ENCODE measurements at places on chromosomes 13 and 19.

DNA sequence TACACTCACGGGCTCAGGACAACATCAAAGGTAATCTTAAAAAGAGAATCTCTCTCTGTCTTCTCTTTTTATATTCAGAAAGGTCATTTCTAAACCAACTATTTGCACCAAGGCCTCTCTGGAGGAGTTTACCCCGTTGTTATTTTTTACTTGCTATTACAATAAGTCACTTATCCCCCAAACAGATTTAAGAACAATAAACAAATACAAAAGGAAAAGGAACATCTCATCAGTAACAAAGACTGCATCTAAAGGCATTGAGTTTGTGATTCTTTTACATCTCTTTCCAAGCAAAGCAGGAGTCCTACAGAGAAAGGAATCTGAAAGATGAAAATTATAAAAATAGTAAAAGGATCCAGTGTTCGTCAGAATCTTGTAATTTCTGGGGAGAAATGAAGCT lies 75.4 kb downstream of the GGACT start:
- no peak for DNase-seq

- no peak for DNase-seq
Measured at GRCh38 chr13:101149735-101150384, 266.4 kb downstream of the NALCN start.

- no peak for DNase-seq
Measured at GRCh38 chr13:105048677-105049076, 1486.8 kb downstream of the EFNB2 start.

DNA sequence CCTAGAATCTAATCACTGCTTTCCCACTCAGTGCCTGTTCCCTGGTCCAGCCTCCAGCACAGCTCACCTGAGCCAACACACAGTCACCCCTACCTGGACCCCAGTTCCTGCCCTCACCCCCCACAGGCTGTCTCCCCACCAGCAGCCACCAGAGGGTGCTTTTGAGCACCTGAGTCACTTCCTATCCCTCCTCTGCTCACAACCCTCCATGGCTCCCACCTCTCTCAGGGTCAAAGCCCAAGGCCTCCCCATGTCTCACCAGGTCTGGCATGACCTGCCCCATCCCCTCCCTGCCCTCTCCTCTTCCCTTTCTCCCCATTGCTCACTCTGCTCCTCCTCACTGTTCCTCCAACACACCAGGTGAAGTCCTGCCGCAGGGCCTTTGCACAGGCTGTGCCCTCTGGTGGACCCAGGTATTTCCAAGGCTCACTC lies 7.1 kb upstream of the DPP9 start:
- DNase-seq = peak; percentile 90

- no peak for DNase-seq
Measured at GRCh38 chr19:50924586-50924985, 13.4 kb upstream of the KLK4 start.

GRCh38 chr13:33728271-33729037 lies 89.5 kb upstream of the RFC3 start:
- no peak for DNase-seq

GRCh38 chr13:30299786-30300185 lies 7.6 kb downstream of the KATNAL1 start:
- no peak for DNase-seq

DNA sequence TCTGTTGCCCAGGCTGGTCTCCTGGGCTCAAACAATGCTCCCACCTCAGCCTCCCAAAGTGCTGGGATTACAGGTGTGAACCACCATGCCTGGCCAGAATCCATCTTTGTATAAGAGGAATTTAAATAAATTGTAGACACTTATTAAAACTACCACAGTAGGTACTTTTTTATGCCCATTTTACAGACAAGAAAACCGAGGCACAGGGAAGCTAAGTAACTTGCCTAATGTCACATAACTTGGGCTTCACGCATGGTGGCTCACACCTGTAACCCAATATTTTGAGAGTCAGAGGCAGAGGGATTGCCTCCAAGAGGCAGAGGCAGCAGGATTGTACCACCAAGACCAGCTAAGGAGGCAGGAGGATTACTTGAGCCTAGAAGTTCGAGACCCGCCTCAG lies 22.7 kb upstream of the CALM3 start:
- DNase-seq = no peak

- no peak for DNase-seq
Measured at GRCh38 chr19:1261538-1261797, 7.7 kb upstream of the CIRBP start.

GRCh38 chr19:17078920-17079709 lies 3.5 kb downstream of the MYO9B start:
- DNase-seq = no peak

GRCh38 chr19:33819880-33820781 lies 23.5 kb downstream of the KCTD15 start:
- DNase-seq = peak; percentile 92

DNA sequence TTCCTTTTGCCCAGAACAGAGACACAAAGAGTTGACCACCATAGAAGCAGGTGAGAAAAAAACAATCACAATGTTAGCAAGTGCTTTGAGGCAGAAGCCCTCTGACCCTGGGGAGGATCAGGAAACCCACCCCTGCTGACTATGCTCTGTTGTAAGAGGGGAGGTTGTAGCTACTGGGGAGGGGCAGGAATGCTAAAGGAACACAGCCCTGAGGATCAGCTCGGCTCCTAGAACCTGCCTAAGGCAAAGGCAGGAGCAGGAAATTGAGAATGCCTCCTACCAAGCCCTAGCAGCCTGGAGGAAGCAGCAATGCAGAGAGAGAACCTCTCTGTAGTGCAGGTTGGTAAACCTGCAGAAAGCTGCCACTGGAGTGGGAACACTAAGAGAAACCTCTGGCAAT lies 624.0 kb upstream of the KLF12 start:
- no peak for DNase-seq

- no peak for DNase-seq
Measured at GRCh38 chr19:51168564-51169282, 26.6 kb downstream of the SIGLEC7 start.

GRCh38 chr19:43126720-43127119 lies 44.2 kb upstream of the PSG2 start:
- DNase-seq = no peak

DNA sequence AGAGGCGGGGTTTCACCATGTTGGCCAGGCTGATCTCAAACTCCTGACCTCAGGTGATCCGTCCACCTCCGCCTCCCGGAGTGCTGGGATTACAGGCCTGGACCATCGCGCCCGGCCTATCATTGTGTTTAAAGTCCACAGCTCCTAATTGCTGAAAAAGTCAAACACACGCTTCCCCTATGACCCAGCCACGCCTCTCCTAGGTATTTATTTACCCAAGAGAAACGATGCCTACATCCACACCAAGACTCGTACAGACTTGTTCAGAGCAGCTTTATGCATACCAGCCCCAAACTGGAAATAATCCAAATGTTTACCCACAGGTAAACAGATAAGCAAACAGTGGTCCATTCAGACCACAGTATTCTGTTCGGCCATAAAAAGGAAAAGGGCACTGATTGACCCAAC lies 15.1 kb downstream of the ZNRF4 start:
- no peak for DNase-seq

GRCh38 chr13:98158172-98158899 lies 15.4 kb downstream of the FARP1 start:
- DNase-seq = no peak

DNA sequence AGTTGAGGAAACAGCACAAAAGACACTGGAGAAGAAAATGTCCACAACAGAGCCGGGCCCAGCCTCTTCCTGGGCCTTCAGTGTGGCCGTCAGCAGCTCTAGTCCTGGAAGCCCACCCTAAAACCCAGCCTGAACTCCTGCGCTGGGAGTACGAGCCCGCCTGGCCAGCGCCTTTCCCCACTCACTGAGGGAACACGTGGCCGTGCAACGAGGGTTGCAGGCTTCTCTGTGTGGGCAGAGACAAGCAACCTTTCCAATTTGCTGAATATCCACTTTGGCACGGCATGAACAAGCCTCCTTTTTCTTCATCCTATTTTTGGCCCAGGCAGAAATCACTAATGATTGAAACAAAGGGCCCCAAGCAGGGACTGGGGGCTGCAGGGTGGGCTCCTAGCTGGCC lies 89.2 kb downstream of the CRYL1 start:
- peak; percentile 44 for DNase-seq

DNA sequence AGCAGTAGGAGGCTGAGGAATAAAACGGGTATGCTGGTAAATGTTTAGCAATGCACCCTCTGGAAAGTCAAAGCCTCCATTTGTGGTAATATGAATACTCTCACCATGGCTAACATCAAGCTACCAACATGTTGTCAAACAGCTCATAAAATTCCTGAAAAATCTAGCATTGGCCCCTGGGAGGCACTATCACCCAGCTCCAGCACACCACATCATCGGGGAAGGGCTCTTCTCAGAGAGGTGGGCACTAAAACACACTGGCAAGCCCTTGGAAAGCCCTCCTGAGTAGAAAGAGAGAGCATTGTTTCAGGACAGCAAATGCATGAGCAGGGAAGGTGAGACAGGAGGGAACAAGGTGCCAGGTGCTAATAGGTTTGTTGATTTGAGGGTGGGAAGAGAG lies 53.9 kb upstream of the FLT1 start:
- no peak for DNase-seq

DNA sequence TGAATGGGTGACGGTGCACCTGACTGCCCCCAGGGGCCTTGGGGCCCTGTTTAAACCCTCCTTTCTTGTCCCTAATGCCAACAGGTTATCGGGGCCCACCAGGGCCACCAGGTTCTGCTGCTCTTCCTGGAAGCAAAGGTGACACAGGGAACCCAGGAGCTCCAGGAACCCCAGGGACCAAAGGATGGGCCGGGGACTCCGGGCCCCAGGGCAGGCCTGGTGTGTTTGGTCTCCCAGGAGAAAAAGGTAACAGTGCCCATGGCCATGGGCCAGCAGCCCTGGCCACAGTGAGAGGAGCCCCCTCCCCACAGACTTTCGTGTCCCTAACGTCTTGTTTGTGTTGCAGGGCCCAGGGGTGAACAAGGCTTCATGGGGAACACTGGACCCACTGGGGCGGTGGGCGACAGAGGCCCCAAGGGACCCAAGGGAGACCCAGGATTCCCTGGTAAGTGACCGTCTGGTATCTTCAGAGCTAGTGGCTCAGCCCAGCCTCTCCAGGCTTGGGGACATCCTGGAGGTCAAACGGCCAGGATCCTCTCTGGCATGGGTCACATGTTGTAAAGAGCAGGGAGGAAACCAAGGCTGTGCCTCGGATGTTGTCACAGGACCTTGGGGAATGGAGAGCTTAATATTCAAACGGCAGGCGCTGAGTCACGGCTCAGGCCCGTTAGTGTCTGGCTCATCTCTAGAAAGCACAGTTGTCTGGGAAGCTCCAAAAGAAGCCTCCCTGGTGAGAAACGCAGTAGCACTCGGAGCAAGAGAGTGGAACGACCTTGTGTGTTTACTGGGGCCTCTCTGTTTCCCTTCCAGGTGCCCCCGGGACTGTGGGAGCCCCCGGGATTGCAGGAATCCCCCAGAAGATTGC lies 58.3 kb downstream of the RAB20 start:
- DNase-seq = no peak

GRCh38 chr13:20131057-20131832 lies 29.6 kb downstream of the GJA3 start:
- DNase-seq = no peak

- no peak for DNase-seq
Measured at GRCh38 chr13:105702441-105702840, 833.0 kb downstream of the EFNB2 start.

DNA sequence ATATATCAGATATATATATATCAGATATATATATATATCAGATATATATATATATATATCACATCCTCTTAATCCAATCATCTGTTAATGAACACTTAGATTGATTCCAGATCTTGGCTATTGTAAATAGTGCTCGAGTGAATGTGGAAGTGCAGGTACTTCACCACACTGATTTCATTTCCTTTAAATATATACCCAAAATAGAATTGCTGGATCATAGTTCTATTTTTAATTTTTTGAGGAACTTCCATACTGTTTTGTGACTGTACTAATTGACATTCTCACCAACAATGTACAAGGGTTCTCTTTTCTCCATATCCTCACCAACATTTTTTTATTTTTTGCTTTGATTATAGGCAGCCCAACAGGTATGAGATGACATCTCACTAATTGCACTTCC lies 277.5 kb downstream of the NHLRC3 start:
- DNase-seq = no peak

DNA sequence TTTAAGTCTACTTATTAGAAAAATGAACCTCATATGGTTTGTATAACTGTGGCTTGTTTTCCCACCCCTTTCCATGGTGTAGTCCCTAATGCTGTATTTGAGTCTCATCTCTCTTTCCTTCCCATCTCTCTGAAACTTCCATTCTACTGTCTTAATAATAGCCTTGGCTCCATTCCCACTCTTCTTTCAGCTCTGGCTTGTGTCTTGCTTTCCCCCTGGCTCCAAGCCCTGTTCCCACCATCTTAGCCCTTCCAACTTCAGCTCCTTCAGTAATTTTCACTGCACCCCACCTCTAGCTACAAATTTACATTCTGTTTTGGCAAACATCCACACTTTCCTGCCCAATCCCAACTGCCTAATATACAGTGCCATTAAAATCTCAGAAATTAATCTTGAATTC lies 137.5 kb downstream of the SLITRK6 start:
- no peak for DNase-seq

DNA sequence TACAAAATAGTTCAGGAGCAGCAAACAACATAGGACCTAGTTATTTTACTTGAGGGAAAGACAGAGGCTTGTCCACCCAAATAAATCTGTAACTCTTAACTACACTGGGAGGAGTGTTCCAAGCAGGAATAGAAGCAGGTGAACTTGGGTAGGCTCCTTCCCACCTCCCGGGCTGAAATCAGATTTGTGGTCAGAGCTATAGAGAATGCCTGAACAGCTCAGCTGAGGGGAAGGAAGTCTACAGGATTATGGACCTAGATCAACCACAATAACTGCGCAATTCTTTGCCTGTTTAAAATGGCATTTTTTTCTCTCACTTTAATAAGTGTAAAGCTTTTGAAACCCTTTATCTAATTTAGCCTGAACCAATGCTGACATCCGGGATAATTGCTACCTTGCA lies 73.5 kb upstream of the IRS2 start:
- DNase-seq = peak; percentile 15

- no peak for DNase-seq
Measured at GRCh38 chr13:37546087-37546486, 52.5 kb downstream of the POSTN start.

- DNase-seq = no peak
Measured at GRCh38 chr19:10145031-10145430, 25.3 kb upstream of the EIF3G start.

- DNase-seq = no peak
Measured at GRCh38 chr13:89755729-89756492, 1591.6 kb upstream of the MIR17HG start.

DNA sequence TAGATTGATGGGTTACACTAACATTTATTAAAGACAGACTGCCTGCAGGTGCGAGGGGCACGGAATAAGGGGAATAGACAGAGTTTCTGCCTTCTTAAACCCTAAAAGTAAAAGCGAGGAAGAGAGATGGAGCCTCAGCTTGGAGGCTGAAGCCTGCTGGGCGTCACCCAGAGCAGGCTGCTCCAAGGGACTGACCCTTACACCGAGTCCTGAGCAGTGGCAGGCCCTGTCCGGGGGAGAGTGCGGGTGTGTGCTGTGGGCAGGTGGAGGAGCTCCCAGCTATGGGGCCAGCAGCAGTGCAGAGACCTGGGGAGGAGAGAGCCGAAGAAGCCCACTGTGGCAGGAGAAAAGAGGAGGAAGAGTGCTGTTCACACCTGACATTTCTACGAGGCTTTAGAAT lies 86.4 kb downstream of the SOX1 start:
- DNase-seq = no peak
